ENCODE measurements at places on chromosomes 5 and 9. TPM values are rescaled to one million over a fixed set of nuclear protein-coding genes. Genes with fewer than 3 reads are reported as not detected.

Gene LCN2
- not detected for total RNA-seq

Gene CCDC112
- total RNA-seq: 8.4 TPM

Gene NPR3
- total RNA-seq: 1.2 TPM

Gene STPG3
- total RNA-seq: not detected

Gene BHMT2
- total RNA-seq: 1.2 TPM

Gene WDR38
- not detected for total RNA-seq

Gene CA9
- total RNA-seq: 8.1 TPM

Gene EIF4E1B
- total RNA-seq: not detected
